ENCODE measurements at places on chromosomes 3 and 15. TPM values are rescaled to one million over a fixed set of nuclear protein-coding genes. Genes with fewer than 3 reads are reported as not detected.

PIGZ gene
- total RNA-seq: 1.7 TPM

FAM43A gene
- 20.4 TPM for total RNA-seq

SLC7A14 gene
- not detected for total RNA-seq

SPG21 gene
- total RNA-seq: 121 TPM

ST8SIA2 gene
- 0.37 TPM for total RNA-seq

Measured in A549 treated with dexamethasone at 1 μM for 4 hours (cell line).